Chondrocyte (in vitro differentiated cells): ENCODE measurements at places on chromosomes 1 and 21.

DNA sequence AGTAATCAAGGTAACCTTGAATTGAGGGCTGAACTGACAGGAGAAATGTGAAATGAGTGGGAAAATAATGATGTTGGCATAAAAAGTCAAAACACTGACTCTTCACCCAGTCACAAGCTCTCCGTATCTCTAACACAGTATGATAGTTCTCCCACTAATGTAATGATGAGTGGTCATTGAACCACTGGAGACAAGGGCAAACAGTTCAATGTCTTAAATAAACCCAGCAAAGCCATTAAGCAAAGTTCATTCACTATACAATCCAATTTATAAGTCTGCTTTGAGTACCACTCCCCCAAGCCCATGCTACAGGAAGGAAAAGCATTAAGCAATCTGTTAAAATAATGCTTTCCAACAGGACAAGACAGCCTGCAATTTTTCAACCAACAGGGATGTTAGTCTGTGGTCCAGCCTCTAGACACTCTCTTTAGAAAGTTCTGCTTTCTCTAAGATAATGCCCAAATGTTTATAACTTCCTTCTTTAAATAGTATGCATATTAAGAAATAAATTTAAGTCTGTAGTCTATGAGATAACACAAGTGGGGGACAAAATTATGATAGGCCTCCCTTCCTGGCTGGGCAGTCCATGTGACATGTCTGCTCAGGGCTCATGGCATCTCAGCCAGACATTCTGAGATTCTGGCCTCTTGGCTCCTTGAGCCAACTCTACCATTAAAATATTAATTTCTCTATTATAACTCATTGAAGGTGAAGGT is 25.5 kb upstream of the DDAH1 start:
- DNase-seq: no peak

DNA sequence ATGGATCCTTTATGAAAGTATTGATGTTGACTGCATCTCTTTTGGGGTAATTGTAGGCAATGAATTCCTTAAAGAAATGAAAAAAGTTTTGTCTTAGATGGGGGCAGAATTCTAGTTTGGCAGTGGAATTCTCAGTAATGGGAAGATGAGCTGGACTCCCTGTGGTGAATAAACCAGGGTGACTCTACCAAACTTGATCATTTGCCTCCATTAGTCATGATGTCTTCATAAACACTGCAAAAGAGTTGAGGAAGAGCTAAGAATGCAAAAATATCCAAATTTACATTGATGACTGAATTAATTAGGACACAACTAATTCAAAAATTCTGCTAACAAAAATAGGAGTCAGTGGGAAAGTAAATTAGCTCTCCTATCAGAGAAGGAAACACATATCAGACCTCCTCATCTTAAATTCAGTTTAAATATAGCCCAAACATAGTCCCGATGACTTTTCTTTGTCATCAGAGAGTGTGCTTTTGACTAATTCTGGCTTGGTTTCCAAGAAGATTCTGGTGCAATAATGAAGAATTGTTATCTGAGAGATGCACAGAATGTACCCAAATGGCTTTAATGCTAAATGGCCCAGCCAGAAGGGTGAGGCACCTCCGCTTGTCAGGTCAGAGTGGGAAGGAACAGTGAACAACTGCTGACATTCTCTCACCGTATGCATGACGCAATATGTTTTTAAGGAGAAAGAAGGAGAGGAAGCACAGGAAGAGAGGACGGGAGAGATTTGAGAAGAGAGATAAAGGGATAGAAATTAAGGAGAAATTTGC is 525.1 kb downstream of the LMO4 start:
- no peak for DNase-seq

GRCh38 chr1:215321802-215322201 is 239.3 kb downstream of the KCNK2 start:
- no peak for DNase-seq

GRCh38 chr1:21020151-21020550 is 156.5 kb downstream of the EIF4G3 start:
- no peak for DNase-seq

- DNase-seq: no peak
Measured at GRCh38 chr1:156080863-156081179, 1.4 kb downstream of the MEX3A start.

DNA sequence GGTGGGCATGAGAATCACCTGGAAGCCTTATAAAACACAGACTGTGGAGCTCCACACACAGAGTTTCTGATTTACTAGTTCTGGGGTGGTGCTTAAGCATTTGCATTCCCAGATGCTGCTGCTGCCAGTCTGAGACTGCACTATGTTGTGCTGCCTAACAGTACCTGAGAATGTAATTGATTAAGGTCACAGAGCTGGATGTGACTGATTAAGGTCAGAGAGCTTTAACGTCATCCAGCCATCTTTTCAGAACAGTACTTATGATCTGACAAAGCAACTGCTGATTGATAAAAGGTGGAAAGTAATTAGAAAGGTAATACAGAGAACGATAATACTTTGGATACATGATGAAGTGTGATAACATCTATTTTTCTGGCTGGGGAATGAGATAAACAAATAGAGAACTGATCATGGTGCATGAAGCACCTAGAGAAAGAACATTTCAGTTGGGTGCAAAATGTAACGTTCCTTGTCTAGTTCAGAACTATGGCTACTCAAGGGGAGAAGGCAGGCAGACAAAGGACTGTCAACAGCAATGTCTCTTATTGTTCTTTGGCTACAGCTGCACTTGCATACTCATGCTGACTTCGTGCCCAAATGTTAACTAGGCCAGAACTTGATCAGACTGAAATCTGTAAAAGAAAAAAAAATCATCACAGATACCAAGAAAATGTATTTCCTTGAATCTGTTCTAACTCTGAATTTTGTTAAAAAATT is 3.7 kb upstream of the UCK2 start:
- DNase-seq: no peak

DNA sequence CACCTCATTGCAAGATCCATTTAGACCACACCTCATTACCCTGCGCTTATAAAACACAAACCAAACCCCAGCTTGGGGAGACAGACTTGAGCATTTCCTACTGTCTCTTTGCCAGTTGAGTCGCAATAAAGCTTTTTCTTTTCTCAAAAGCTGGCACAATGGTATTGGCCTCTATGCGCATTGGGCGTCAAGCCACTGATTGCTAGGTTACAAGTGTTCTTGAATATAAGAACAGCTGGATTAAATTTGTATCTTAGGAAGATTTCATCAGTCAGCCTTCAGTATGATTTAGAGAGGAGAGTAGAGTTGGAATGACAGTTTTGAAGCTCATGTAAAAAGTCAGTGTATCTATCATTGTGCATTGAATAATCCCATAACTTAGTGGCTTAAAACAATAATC is 84.9 kb upstream of the RAB4A start:
- no peak for DNase-seq

- no peak for DNase-seq
Measured at GRCh38 chr1:196143602-196144342, 464.5 kb downstream of the KCNT2 start.

DNA sequence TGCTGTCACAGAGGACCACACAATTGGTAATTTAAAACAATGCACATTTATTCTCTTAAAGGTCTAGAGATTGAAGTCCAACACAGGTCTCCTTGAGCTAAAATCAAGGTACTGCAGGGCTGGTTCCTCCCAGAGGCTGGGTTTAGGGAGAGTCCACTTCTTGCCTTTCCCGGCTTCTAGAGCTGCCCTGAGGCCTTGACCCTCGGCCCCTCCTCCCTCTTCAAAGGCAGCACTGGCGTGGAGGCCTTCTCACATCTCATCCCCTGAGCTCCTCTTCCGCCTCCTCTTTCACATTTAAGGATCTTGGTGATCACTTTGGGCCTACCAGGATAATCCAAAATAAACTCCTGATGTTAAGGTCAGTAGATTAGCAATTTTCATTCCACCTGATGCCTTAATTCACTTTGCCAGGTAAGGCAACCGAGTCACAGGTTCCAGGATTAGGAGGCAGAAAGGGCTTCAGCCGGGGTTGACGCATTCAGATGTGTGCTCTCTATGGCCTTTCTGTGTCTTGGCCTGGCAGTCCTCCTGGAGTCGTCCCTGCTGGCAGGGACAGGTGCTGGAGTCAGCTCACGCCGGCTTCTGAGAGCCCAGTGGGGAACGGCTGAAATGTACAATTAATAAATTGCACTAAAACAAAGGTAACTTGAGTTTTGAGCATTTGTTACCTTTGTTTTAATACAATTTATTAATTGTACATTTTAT is 61.2 kb upstream of the ABCG1 start:
- DNase-seq: no peak

DNA sequence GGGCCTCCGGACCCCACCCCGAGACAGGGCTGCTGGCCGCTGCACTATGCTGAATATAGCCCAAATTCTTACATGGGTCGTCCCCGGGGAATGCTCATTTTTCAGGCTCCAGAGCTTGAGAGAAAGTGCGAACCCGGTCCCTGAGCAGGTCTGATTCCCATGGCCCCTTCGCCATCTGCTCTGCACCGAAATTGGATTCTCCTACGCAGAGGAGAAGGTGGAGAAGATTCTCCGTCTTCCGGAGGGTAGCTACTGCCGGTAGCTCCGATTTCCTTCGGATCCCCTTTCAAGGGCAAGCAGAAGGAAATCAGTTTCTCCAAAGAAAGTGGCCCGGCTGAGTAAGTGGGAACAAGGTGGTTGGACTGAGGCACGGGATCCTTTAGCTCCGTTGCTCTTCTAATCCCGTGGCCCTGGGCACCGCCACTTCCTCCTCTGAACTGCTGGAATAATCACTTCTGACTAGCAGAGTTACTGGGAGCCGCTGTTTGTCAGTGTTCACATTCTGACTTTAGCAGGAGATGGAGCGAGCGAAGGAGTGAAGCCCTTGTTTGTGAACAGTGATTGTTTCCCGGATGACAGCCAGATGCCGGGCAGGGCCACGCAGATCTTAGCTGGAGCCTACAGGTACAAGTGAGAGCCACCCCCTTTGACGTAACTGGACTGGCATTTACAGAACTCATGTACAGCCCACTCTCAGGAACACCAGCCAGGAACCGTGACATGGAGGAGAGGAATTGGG is 1.1 kb upstream of the ZNF496 start:
- DNase-seq: no peak

DNA sequence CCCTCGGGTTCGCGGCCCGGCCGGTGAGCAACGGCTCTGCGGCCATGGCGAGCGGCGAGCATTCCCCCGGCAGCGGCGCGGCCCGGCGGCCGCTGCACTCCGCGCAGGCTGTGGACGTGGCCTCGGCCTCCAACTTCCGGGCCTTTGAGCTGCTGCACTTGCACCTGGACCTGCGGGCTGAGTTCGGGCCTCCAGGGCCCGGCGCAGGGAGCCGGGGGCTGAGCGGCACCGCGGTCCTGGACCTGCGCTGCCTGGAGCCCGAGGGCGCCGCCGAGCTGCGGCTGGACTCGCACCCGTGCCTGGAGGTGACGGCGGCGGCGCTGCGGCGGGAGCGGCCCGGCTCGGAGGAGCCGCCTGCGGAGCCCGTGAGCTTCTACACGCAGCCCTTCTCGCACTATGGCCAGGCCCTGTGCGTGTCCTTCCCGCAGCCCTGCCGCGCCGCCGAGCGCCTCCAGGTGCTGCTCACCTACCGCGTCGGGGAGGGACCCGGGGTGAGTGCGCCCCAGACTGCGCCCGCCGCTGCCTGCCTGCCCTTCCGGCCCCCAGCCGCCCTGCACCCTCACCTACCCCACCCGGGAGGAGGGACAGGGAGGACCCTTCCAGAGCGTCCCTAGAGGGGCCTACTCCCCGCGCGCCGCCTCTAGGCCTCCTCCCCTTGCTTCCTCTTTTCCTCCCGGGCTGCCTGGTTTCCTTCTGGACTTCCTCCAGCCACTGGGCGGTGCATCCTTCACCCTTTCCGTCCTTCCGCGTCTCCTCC is at the start of gene RNPEP:
TSS of gene RNPEP (plus strand) at position 26 of the 757 bp plus-strand sequence. CDS start at position 45, 19 bp downstream.
- no peak for DNase-seq

DNA sequence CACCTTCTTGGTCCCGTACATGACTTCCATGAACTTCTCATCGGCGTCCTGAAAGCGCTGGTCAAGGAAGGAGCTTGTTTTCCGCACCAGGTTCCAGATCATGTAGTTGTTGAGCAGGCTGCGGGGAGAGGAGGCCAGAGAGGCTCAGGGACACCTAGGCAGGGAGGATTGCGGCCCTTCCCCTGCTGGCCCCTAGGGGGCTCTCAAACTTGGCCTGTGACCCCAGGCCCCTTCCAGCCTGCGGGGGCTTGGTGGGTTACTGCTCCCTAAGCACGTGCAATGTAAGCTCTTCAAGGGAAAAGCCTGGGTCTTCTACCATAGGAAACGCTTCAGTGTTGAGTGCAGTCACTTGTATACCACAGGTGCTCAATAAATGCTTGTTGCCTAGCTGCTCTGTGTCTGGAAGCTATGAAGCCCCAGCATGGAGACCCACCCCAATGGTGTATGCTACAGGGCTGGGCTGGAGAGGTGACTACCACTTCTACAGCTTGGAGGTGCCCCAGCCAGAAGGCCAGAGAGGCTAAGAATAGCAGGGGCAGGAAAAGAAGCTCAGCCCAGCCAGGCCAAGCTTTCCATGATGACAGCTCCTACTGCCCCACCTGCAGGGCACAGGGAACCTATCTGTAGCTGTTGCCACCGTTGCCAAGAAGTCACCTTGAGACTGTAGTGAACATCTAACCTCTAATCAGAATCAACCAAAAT is 45.1 kb downstream of the ECE1 start:
- no peak for DNase-seq

- no peak for DNase-seq
Measured at GRCh38 chr1:93565496-93566206, 116.0 kb downstream of the BCAR3 start.
